ENCODE measurements at places on chromosomes 2 and 18.
A peak's percentile ranks its signal among the peaks of the same experiment; 100 is the strongest.

DNA sequence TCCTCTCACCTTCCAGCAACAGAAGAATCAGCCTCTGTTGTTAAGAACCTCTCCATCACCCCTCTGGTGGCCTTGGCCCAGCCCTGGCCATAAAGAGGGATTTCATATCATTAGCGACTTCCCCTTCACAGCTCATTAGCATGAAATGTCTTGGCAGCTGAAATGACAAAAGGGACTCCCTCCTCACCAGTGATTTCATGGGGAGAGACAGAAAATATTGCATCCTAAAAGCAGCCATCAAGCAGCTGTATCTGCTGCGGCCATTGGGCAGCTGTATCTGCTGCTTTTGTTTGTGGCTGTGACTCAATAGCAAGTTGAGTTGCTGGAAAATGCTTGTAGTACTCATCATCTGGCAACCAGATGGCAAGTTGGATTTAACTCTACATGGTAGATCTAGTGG is 105.9 kb upstream of the RMDN2 start:
- DNase-seq = no peak

DNA sequence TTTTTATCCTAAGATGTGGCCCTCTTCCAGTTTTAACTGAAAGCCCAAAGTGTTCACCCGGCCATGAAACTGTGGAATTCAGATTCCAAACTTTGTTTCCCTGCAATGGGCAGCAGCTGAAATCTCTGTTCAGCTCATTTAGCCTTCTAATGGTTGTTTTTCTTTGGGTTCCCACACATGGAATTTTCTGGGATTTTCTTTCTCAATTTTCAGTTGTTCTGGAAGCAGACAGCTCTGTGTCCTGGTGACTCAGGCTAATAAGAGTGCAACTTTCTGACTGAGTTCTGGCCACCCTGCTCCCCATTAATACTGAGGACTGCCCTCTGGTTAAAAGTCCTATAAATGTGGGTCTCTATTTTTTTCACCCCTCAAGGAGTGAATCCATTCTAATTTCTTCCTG is 78.5 kb downstream of the PMS1 start:
- no peak for DNase-seq

DNA sequence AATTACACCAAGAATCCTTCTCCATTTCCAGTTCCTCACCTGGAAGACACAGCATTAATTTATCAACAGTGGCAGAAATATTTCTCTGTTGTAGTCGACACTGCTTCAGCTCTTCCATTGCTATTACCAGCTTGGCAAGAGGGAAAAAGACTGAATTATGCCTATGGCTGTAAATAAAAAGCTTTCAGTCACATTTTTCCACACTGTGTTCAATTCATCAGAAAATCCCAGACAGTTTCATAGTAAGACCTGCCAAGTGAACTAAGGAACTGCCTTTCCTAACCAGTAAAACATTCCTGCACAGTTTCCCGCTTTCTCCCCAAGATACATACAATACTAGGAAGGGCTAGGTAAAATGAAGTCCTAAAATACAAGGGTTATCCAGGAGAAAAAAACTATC is 94.7 kb downstream of the EXOC6B start:
- DNase-seq = no peak

- DNase-seq = peak; percentile 74
Observed at GRCh38 chr2:184597571-184597991, 748 bp upstream of the ZNF804A start.

DNA sequence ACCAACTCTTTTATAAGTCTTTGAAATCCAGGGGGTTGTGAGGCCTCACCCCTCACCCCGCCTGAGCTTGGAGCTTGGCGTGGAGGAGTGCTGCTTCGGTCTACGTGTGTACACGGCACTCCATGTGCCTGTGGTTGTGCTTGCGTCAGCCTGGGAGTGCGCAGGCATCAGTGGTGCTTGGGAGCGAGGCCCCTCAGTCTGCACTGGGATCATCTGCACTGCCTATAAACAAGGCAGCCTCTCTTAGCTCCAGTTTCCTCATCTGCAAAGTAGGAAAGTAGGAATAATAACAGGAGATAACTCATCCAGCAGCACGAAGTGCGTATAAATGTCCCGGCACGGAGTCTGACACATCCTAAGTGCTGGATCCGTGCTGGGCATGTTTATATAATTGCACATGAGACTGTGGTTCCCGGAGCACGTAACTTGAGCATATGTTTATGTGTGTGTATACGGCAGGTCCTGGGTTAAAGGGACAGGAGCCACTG is 1.2 kb downstream of the GYPC start:
- no peak for DNase-seq

All from Ammon's horn (tissue), 1 donor.